Activated CD4-positive, CD25-positive, alpha-beta regulatory T cell (primary cell): ENCODE measurements at places on chromosomes 7 and 10.

DNA sequence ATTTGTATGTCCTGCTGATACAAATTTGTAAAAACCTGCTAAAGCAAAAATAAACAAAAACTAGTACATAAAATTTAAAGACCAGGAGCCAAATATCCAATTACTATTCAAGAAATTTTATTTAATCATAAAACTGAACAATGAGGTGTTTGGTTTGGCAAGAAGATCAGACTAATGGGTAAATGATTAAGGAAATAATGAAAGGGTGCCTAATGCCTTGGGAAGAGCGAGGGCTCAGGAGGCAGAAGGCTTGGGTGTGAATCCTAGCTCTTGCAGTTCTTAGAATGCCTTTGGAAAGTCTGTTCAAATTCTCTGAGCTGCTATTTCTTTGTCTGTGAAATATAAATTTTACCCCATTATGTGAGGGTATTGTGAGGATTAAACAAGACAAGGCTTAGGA, 32.4 kb downstream of the NAPEPLD start:
- DNase-seq = no peak

GRCh38 chr10:1360011-1360557, 303.9 kb downstream of the WDR37 start:
- DNase-seq = no peak

GRCh38 chr10:411603-412002, 276.3 kb downstream of the ZMYND11 start:
- no peak for DNase-seq

DNA sequence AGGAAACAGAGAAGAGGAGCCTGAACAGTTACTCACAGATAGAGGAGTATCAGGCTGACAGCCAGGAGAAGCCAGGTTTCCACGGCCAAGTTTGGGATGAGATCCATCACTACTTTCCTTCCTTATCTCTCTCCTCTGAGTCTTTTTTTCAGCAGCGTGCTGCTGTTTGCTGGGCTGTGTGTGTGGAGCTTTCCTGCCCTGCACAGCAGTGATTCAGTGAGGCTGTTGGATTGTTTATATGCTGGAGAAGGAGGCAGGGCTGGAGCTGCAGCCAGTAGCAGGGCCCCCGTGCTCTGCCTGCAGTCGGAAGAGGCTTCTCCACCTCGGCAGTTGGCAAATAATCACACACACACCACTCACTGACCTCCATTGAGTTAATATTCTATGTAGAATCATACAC, at the start of gene CYP3A7:
CYP3A7 (minus strand) TSS at position 210 of the 400 bp plus-strand sequence; CDS start at position 107, 103 bp downstream.
- DNase-seq = no peak

DNA sequence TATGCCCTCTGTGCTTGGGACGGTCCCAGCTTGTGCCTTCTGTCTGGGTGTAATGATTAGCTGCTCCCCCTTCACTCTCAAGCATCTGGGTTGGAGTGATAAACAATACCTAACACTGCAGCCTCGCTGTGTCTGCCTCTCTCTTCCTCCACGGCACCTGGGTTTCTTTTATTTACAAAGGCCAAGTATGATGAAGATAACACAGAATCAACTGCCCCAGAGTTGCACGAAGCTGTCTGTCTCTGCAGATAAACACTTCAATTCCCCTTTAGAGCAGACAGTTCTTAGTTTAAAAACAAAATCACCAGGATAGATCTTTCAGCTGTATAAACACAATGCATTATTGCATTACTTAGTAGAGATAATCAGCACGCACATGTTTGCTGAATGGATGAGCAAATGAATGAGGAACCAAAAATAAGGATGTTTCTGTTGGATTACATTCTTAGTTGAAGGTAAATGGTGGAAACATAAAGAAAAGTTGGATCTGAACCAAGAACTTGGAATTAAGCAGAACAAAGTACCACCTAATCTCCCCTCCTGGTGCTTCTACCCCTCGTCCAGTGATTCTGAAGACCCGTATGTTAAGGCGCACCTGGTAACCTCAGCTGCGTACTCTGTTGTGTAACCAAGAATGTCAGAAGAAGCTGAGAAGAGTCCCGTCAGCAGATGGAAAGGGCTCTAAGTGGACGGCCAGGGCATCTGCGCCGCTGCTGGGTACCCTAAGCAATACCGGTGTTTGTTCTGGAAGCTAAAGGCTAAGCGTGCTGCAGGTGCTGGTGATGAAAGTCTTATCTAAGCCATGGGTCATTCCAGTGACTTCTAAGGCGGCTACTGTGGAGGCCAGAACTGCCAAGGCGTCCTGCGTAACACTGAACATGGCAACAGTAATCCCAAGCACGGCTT, 26.6 kb downstream of the INSIG1 start:
- DNase-seq = no peak

GRCh38 chr10:43760514-43760913, 111.8 kb upstream of the ZNF32 start:
- DNase-seq = no peak

DNA sequence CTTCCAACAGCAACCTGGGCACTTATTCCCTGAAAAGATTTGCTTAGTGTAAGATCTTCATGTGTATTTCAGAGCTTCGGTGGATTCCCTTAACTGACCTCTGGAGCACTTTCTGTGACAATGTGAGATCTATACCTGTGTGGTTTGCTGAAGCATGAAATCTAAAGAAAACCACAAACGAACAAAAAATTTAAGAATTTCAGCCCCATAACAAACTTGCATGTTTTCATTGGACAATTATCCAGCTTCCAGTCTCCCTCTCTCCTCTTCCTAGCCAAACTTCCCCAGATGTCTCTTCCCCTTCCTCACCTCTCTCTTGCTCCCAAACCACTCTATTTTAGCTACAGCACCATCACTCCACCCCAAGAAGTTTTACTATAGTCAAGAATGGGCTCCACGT, 279.9 kb upstream of the SORCS1 start:
- no peak for DNase-seq

DNA sequence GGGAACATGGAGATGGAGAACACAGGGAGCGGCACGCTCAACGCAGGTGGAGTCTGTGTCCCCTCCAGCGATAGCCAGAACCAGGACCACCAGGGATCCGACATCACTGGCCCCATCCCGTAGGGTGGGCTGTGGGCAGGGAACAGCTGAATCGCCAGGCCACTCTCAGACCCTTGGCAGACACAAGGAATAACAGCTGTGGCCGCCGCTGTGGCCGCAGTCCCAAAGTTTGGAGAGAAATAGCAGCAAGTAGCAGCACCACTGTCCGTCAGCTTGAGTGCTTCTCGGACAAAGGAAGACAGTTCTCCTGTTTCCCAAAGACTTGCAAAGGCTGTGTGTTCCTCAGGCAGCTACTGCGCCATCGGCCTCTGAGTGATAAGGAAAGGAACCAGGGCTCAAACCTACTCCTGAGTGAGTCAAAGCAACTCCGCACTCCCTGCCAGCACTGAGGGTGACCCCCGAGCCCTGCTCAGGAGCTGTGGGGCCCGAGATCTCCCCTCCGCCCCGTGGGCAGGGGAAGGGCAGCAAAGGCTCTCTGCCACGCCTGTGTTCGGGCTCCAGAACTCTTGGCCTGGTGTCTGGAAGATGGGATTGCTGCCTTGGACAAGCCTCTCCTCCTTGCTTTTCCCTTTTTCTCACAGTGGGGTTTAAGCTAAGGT, 82.3 kb upstream of the FAM20C start:
- no peak for DNase-seq

- no peak for DNase-seq
Observed at GRCh38 chr10:116237260-116237659, 35.7 kb downstream of the GFRA1 start.

DNA sequence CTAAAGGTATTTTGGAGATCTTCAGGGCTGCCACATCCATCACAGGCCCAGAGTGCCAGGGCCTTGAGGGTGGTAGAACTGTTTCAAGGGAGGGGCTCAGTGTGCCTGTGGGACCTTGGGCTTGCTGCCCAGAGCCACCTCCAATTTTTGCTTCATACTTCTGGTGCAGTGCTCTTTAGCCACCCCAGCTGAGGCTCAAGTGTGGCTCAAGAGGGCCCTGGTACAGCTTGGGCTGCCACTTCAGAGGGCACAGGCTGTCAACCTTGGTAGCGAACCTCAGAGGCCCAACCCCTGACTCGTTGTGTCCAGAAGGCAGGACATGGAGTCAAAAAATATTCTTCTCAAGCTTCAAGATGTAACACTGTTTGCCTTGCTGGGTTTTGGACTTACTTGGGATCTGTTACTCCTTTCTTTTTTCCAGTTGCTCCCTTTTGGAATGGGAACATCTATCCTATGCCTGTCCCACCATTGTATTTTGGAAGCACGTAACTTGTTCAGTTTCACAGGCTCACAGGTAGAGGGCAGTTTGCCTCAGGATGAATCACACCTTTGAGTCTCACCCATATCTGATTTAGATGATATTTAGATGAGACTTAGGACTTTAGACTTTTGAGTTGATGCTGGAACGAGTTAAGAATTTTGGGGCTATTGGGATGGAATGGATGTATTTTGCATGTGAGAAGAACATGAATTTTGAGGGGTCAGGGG, 224.8 kb downstream of the RPS24 start:
- no peak for DNase-seq

DNA sequence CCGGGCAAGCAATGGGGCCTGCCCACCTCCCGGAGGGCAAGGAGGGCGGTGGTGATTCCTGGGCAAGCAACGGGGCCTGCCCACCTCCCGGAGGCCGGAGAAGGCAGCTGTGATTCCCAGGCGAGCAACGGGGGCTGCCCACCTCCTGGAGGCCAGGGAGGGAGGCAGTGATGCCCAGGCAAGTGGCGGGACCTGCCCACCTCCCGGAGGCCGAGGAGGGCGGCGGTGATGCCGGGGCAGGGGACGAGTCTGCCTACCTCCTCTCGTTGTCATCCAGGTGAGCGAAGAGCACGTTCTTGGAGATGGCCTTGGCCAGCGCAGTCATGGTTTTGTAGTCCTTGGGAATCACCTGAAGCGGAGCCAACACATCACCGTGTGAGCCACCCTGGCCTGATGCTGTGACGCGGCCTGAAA, 49.5 kb upstream of the DNAAF5 start:
- no peak for DNase-seq

DNA sequence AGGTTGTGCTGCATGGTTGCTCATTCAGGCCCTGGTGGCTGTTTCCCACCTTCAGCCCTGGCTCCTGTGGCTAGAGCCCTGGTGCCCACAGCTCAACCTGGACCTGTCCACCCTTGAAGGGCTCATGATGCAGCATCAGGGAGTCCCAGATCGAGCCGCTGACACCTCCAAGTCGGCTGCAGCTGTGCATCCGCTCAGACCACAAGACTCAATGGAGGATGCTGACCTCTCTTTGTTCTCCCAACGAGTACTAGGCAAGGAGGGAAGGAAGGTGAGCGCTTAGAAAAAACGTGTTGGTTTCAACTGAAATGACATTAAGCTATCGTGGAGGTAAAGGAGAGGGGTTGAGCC, 9.5 kb upstream of the C10orf95 start:
- no peak for DNase-seq
